ENCODE measurements at places on chromosomes 1 and 21.

- DNase-seq, result no peak
Observed at GRCh38 chr1:164702216-164702615, 143.2 kb downstream of the PBX1 start.

GRCh38 chr1:6235296-6235677 is 477 bp downstream of the ICMT start:
- DNase-seq, result no peak

DNA sequence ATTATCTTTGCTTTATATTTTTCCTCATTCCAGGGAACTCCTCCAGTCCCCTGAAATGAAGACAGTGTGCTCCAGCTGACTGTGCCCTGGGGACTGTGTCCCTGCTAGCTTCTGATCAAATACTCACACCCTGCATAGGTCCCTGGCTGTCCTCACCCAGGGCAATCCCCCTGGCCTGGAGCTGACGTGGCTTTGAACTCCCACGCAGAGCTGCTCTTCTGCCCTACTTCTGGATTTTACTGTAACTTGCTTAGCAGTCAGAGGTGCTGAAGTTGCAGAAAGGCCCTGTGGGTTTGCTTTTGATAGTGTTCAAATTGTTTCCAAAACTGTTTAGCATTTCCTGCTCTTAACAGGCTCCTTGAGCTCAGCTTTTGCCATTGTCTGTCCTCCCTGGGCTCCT is 186.5 kb downstream of the FASLG start:
- DNase-seq, result peak; percentile 26

DNA sequence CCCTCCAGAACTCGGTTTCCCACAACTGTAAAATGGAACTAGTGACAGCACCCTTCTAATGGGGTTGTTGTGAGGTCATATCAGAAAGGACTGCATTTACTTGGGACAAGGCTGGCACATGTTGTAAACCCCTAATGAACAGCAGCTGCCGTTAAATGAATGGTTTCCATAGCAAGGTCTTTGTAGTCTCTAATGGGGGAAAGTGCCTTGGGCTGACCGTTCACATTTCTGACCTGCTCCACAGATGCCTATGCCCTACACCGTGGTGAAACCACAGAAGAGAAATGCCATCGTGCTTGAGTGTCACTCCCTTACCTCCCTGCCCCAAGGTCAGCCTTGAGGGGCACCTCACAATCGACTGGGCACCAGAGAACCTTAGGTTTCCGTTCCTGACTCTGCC is 143.1 kb downstream of the ZSCAN20 start:
- DNase-seq, result no peak

DNA sequence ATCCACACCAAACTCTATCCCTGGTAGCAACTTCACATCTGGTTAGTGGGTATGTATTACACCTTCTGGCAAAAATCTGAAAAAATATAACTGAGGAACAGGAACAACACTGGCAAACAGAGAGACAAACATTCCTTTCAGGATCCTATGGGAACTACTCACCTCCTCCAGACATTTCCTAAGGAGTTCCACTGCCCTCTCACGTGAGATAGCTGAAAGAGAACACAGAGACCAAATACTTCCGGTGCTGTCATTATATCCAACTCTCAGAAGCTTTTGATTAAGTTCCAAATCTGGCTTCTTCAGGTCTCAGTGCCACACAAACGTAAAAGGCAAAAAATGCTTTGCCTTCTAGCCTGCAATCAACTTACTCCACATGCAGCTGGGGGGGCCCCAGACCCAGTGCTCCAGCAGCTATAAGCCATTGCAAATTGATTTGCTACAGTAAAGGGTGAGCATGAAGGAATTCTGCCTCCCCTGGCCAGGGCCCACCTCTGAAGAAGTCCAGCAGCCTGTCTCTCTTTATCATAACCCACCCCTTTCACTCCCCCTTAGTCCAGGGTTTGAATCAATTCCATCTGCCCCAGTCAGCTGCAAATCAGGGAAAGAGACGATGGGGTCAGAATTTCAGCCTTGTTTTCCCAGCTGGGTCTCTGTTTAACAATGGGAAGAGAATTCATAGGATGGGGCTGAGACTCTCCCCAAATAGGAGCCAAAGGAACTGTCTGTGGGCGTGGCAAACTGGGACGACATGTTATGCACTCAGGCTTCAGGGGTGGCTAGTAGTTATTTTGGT is 32.2 kb downstream of the TFAP2E start:
- no peak for DNase-seq

DNA sequence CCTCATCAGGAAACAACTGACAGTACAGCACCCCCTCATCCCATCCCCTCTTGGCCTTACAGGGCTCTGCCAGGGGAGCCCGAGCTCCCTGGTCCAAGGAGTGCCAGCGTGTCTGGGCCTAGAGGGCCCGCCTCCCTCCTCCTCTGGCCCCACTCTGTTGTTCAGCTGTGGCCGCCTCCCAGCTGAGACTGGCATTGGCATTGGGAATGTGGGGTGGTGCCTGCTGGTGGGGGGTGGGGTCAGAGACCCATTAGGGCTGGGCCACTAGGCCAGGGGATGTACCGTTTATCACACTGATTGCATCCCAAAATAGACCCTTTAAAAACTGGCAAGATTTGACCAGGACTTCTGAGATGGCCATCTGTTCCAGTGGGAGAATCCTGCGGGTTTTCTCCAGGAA is 1.4 kb downstream of the LDLRAP1 start:
- DNase-seq, result no peak

- DNase-seq, result no peak
Observed at GRCh38 chr1:183106166-183106565, 79.9 kb upstream of the LAMC2 start.

GRCh38 chr1:54379555-54380289 is 26.5 kb downstream of the SSBP3 start:
- DNase-seq, result no peak

DNA sequence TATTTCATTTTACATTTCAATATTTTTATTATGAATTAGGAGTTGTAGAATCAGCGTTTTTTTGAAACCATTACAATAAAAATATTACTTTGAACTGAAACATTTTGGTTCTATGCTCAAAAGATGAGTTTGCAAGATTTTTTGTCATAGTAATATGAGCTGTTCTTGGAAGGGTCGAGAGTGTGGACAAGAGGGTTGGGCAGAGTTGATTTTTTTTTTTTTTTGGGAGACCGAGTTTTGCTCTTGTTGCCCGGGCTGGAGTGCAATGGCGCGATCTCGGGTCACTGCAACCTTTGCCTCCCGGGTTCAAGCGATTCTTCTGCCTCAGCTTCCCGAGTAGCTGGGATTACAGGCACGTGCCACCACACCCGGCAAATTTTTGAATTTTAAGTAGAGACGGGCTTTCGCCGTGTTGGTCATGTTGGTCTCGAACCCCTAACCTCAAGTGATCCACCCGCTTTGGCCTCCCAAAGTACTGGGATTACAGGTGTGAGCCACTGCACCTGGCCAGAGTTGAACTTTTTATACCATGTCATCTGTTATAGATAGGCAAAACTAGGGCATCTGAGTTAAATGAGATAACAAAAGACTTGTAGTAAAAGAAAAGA is 3.3 kb downstream of the CACYBP start:
- no peak for DNase-seq

GRCh38 chr1:59229138-59229537 is 67.8 kb upstream of the FGGY start:
- no peak for DNase-seq

- DNase-seq, result no peak
Observed at GRCh38 chr1:236269439-236269838, 12.3 kb downstream of the ERO1B start.
